ENCODE measurements at places on chromosomes 5 and 9.

DNA sequence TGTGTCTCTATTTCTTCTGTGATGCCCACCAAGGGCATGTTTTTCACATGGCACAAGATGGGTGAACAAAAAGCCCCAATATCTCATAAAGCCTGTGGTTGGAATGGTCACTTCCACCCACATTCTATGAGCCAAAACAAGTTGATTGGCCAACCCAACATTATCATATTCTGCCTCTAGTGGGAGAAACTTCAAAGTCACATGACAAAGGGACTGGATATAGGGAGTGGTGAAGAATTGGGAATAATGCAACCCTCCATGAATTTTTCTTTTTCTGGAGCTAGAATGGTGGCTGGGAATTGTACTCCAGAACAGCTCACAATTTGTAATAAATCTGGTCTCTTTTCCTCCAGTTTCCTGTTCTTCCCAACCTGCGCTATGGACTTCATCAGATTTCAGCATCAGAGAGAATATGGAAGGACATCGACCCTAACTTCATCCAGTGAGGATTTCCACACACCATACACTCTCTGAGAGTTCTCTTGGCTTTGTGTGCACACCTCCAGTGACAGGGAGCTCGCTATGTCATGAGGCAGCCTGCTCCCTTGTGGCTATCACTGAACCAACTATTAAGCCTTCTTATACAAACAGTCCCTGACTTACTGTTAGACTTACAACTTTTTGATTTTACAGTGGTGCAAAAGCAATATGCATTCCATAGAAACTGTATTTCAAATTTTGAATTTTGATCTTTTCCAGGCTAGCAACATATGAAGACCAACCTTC, 12.0 kb upstream of the B4GALT1 start:
- no peak for DNase-seq

DNA sequence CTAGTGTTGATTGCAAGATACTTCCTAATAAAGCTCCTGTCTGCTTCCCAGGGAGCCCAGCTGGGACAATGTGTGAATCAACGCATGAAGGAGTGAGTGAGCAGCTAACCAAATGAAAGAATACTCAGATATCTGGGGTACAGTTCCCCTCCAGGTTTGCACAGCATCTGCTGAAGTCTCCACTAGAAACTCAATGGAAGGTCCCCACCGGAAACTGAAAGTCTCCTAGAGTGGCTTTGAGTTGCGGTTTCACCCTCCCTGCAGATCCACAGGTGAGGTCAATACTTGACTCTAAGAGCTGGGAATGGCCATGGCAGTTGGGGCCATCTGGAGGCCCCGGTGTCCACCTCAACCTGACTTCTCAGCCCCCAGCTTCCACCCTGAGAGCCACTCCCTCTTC, 198.2 kb upstream of the MSX2 start:
- DNase-seq, result no peak

DNA sequence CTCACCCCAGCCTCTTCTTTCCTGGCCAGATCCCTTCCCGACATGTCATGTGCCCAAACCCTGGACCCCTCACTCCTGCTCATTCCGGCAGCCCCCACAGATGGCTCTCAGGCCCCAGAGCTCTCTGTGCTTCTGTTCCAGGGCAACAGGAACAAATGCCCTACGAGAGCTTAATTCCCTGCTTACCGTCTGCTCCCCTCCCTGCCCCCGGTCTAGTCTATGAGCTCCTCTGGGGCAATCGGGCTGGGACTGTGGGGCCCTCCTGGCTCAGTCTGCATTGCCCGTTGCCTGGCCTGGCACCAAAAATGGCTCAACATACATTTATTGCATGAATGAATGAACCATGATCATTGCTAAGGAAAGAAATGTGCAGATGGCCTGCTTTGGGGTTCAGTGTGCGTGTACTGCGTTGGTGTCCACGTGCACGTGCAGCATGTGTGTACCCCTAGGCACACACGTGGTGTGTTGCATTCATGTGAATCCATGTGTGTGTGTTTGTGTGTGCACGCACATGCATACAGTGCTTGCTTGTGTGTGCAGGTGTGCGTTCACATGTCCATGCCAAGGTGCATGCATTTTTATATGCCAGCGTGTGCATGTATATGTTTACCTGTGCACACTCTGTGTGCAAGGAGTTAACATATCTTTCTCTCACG, 201.2 kb upstream of the IER5L start:
- no peak for DNase-seq

DNA sequence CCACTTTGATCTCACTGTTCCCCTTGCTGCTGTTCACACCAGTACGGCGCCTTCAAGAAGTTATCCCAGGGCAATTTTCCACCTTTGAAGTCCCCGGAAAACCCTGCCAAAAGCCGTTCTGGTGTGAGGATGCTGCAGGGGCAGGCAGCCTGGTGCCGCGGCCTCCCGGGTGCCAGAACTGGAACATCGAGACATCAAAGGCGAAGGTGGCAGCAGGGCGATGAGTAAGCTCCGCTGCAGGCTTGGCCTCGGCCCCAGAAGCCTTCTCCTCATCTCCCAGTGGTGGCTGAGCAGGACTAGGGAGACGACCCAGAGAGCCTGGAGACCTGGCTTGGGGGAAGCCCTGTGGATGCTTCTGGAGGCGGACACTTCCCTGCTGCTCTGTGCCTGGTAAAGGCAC, 115.3 kb upstream of the MSX2 start:
- DNase-seq, result no peak

DNA sequence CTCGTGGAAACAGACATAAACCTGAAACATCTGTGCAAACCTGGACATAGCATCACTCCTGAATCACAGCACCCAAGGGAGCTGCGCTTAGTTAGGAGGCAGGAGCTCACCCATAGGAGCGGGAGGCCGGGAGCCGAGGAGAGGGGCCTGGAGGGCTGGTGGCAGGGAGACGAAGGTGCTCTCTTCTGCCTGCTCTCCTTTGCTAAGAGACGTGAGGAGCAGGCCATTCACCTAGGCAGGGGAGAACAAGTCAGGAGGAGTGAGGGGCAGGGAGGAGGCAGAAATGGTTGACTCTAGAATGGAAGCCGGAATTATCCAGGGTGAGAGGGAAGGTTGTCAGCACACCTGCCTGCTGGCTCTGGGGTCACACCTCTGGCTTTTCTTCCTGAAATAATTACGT, 398.4 kb upstream of the IRX2 start:
- no peak for DNase-seq

- DNase-seq, result no peak
These were observed 29.4 kb downstream of the DYNC2I2 start for GRCh38 chr9:128627127-128627715.

DNA sequence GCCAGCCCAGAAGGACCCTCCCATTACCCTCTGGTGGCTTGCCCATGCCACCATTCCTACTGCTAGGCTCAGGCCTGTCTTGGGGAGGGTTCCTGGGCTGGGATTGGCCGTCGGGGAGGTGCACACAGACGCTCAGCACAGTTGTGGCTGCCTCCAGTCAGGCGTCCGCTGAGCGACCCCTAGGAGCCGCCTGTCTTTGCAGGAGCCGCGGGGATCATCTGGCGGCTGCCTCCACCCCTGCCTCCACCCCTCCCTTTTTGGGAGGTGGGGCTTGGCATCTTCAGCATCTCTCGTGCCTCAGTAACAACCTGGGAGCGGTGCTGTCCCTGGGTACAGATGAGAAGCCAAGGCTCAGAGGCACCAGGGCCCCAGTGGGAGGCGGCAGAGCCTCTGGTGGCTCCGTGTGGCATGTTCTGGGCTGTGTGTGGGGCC, 39.6 kb downstream of the RXRA start:
- no peak for DNase-seq

DNA sequence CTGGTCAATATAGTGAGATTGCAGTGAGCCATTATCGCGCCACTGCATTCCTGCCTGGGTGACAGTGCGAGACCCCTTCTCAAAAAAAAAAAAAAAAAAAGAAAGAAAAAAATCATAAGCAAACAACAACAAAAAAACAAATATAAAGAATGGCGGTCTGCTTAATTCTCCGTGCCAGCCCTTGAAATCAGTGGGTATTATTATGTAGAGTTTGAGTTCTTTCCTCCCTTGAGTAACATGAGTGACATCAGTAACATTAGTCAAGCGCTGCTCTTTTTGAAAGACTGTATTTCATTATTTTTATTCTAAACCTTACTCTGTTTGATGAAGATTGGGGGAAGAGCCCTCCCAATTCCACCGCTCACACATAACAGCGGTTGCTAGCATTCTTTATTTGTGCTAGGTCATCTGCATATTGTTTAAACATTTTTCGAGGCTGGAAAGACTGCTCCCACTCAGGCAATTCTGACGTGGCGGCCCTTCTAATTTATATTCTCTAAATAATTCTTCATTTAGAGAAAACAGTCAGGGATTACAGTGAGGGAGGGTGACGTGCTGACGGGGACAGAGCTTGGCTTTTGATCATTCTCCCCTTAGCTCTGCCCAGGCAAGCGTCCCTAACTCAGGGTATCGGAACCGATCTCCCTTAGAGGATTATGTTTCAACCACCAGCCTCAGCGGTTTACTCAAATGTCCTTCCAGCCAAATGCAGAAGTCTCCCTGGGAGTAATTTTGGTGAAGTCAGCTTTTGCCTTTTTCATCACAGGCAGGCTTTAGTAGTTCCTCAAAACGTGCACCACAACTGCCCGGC, 860 bp upstream of the MARCHF6 start:
- peak; percentile 76 for DNase-seq

- DNase-seq, result no peak
These were observed 54.3 kb downstream of the ANKRD55 start for GRCh38 chr5:56178823-56179222.

DNA sequence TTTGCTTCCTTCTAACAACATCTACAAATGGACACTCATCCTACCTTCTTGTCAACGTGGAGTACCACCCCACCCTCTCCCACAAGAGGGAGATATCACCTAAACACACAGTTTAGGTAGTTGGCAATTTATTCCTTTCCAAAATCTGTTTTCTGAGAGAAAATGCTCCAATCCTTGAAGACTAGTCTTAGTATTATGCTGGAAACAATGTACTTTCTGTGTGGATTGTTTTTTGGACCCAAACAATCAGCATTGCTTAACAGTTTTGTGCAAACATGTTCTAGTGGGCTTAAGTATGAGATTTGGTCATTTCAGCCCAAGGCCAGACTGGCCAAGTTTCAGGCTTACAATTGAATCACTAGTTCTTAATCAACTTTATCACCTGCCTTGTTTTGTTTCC, 359.1 kb downstream of the ARHGEF28 start:
- no peak for DNase-seq

DNA sequence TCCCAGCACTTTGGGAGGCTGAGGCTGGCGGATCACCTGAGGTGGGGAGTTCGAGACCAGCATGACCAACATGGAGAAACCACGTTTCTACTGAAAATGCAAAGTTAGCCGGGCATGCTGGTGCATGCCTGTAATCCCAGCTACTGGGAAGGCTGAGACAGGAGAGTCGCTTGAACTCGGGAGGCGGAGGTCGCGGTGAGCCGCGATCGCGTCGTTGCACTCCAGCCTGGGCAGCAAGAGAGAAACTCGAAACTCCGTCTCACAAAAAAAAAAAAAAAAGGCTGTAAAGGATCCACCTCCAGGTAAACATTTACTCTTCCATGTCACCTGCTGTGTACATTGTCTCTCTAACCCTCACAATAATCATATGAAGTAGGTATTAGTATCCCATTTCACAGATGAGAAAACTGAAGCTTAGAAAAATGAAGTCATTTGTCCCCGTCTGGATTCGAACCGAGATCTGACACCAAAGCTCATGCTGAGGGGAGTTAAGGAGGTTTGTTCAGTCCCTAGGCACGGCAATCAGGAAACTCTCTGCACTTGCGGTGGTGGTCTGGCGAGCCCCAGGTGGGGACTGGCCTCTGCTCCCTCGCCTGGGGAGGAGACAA, 494 bp upstream of the DOCK2 start:
- no peak for DNase-seq

DNA sequence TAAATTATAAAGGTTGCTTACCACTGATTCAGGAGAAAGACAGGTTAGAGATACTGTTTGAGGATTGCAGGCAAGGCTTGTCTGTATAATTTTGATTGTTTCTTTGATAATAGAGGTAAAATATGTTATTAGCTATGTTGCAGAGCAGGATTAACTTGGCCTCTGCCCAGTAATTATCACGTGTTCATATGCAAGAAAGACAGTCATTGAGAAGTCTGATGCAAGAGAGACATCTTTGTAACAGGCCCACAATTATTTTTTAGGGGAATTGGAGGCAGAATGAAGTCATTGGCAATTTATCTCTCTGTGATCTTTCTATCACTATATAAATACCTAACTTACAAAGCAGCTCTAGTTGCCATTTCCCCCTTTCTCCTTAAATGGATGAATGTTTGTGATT, 46.0 kb downstream of the SLC44A1 start:
- DNase-seq, result no peak

GRCh38 chr9:137298401-137299202, 3.5 kb downstream of the NRARP start:
- DNase-seq, result no peak
